Left ventricle myocardium inferior (tissue), 1 donor: ENCODE measurements at places on chromosomes 3 and 15.
A peak's percentile ranks its signal among the peaks of the same experiment; 100 is the strongest.

GRCh38 chr3:16502347-16502908 is 11.1 kb downstream of the RFTN1 start:
- DNase-seq: no peak

DNA sequence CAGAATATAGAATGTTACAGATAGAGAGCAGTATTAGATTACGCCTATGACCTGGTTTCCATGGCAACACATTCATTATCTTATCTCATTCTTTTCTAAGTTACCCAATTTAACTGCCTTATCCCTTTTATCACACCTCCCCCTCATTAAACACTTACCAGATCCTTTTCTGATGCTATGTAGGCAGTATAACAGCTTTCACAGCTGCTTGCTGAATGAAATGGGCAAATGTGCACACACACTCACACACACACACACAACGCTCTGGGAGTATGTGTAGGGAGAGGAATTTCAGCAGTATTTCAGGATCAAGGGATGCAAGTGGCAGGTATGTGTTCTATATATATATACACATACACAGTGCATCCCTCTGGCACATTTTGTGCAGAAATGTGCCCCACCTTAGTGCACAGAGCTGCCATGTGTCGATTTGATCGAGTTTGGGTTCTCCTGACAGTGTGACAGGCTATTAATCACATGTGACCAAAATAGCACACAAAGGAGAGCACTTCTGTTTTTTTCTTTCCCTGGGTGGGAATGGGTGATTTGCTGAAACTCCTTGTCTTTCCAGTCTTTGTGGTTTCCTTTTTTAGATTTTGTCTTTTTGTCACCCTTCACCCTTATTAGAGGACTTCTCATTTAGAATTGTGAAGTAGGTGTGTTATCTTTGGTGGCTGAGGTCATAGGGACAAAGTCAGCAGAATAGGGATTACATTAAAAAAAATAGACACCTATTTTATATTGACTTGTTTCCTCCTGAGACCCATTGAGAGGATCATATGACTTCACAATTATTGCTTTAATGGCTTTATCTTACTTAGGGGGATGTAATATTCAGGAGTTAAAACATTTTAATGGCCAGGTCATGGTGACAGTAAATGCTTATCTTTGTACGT is 553.7 kb downstream of the PDCD6IP start:
- DNase-seq: no peak

GRCh38 chr3:182041668-182042291 is 330.1 kb downstream of the SOX2 start:
- no peak for DNase-seq

- no peak for DNase-seq
Observed at GRCh38 chr3:195771646-195772300, 40.0 kb downstream of the MUC4 start.

- no peak for DNase-seq
Observed at GRCh38 chr15:100061944-100062343, 279.8 kb downstream of the ADAMTS17 start.

DNA sequence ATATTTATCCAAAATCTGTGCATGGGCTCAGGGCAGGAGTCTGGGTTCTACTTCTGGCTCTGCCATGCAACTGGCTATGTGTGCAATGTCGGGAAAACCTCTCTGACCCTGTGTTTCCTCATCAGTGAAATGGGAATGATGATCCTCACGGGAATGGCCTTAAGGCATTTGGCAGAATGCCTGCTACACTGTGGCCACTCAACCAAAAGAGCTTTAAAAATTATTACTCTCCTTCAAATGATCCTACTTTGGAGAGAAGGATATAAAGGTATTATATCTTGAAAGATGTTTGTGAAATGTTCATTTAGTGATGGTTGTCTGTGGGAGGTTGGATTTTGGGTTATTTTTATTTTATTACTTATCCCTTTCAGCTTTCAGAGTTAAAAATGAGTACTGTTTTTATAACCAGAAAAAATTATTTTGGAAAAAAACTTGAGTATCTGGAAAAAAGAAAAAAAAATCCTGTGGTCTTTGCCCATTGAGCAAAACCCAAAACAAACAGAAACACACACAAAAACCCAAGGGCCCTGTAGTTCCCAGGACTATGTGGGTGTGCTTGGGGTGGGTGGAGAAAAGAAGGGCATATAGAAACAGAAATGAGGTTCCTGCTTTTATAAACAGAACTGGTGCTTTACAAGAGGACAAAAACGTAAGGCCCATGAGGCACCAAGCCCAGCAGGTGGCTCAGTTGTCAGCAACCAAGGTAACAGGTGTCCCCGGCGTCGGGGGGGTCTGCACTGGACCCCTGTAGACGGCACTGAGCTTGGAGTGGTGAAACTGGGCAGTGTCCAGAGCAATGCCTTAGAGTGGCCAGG is 22.0 kb downstream of the RGMA start:
- no peak for DNase-seq

DNA sequence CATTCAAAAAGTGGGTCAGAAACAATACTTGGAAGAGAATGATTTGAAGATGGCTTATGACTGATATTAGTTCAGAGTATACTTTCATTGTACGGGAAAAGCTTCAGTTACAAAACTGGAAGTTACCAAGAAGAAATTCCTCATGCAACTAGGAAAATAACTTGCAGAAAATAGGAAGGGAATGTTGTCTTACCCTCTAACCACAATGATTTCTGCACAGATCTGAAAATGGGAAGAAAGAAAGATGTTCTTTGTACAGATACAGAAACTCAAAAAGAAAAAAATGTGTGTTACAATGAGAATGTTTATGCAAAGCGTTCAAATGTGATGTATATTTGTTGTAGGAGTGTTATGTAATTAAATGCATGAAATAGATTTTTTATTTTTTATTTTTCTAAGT is 3.7 kb downstream of the ZNF280D start:
- no peak for DNase-seq

- no peak for DNase-seq
Observed at GRCh38 chr3:154656486-154656885, 226.5 kb upstream of the GPR149 start.

DNA sequence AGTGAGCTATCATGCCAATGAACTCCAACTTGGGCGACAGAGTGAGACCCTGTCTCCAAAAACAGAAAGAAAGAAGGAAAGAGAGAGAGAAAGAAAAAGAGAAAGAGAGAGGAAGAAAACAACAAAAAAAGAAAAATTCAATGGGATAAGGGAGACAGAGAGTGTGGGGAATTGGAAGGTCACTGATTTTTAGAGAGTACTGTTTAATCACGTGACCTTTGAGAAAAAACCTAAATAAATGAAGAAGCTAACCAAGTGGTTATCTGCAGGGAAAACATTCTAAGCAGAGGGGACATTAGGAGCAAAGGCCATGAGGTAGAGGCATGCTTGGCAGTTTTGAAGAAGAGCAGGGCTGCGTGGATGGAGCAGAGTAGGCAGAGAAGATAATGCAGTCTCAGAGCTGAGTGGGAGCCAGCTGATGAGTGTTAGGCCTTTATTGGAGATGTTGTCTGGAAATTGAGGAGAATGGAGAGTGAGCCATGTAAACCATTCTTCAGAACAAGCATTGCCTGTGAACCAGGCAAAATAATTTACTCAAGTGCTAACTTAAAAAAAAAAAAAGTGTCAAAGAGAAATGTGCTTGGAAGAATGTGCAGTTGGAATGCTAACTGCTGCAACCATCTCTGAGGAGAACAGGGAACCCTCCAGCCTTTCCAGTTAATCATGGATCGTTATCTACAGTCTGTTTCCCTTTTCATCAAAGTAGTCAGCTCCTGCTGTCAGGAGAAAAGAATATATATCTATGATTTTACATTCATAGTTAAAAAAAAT is 377.3 kb upstream of the SEMA6D start:
- no peak for DNase-seq

GRCh38 chr15:73897441-73898261 is 24.3 kb downstream of the TBC1D21 start:
- DNase-seq: peak; percentile 63

DNA sequence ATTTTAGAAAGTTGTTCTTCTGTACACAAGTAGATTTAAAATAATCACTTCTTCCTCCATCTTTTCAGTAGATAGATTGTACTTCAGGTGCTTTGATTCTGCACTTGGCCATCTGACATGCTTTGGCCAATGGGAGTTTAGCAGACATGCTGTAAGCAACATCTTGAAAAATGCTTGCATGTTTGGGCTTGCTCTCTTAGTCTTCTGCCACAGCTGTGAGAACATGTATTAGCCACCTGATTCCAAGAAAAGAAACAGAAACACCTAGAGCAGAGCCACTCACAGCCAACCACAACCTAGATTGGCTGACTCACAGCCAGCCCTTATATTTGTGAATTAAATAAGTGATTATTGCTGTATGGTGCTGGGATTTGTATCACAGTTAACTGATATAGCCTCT is 70.2 kb upstream of the GADL1 start:
- no peak for DNase-seq

- DNase-seq: no peak
Observed at GRCh38 chr3:63344661-63345060, 66.6 kb downstream of the SYNPR start.

GRCh38 chr3:148599481-148599880 is 98.2 kb upstream of the AGTR1 start:
- DNase-seq: no peak

DNA sequence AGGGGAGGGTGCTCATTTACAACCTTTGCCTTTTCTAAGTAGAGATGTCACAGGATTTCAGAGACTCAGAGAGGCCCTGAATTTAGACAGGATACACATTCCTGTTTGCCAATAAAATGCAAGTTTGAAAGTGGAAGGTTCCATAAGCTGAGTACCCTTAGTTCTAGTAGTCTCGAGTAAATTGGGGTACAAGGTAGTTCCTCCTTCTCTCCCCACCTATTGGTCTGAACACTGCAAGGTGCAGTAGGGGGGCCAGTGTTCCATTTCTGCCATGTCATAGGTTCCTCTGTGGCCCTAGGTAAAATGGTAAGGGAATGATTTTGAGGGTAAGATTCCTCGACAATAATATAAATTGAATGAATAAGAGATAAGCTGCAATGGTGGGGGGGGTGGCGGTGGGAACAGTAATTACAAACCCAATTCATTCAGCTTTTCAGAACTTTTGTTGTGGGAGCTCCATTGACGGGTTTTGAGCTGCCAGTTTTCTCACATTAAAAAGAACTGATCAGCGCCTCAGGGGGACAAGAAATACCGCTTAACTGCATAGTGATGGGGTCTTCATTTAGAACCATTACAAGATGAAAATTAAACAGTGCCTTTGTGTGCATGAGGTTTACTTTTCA is 5.9 kb downstream of the SOX2 start:
- DNase-seq: no peak

DNA sequence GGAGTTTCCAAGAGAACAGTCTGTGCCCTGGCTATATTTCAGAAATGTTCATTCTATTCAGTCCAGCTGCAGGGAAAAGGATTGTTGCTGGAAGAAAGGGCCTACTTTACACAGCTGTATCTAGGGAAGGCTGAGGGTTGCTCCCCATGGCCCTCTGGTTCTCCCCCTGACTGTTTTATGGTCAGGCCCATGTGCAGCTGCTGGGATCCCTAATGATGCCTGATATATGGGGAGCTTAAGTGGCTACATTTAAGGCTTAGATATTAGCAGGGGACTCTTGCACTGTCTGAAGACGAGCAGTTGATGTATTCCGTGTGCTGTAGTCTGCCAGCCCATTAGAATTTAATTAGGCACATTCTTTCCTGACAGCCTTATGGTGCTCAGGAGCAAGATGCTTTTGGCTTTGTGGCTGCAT is 72.0 kb downstream of the FAM43A start:
- DNase-seq: no peak

- no peak for DNase-seq
Observed at GRCh38 chr3:192026661-192027060, 565.7 kb downstream of the PYDC2 start.

- DNase-seq: no peak
Observed at GRCh38 chr3:43512754-43513404, 108.9 kb downstream of the ANO10 start.

- DNase-seq: no peak
Observed at GRCh38 chr3:112675943-112676535, 35.1 kb upstream of the CCDC80 start.

DNA sequence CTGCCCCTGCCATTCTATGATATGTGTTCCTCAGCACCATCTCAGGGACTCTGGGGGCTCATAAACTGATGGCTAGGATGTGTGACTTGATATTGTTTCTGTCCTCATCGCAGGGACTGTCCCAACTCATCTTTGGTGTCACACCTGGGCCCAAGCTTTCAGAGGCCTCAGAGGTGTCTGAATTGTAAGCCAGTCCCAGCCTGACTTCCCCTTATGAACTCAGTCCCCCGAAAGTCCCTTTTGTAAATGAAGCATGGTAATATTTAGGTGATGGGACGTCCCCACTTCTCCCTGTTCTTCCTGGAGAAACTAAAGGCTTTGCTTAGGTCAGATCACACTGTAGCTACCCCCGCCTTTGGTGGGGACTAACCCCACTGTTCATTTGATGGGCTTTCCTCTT is 142.4 kb upstream of the TLE3 start:
- no peak for DNase-seq

GRCh38 chr15:70920981-70921696 is 28.5 kb downstream of the LRRC49 start:
- DNase-seq: no peak

DNA sequence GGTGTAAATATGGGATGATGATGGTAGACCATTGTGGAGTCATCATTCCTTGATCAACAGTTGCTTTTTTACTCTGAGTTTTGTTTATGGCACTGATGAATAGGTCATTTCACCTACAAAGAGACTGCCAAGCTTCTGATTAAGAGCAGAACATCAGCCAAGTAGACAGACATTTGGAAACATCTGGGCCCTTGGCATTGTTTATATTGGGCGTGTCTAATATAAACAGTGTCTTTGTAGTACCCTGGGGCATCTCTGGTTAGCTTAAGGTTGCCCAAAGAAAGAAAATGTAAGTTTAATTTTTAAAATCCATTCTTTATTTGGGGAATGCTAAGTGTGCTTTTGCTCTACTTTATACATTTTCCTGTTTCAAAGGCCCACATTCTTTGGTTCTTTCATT is 377.0 kb downstream of the FEZF2 start:
- DNase-seq: no peak

DNA sequence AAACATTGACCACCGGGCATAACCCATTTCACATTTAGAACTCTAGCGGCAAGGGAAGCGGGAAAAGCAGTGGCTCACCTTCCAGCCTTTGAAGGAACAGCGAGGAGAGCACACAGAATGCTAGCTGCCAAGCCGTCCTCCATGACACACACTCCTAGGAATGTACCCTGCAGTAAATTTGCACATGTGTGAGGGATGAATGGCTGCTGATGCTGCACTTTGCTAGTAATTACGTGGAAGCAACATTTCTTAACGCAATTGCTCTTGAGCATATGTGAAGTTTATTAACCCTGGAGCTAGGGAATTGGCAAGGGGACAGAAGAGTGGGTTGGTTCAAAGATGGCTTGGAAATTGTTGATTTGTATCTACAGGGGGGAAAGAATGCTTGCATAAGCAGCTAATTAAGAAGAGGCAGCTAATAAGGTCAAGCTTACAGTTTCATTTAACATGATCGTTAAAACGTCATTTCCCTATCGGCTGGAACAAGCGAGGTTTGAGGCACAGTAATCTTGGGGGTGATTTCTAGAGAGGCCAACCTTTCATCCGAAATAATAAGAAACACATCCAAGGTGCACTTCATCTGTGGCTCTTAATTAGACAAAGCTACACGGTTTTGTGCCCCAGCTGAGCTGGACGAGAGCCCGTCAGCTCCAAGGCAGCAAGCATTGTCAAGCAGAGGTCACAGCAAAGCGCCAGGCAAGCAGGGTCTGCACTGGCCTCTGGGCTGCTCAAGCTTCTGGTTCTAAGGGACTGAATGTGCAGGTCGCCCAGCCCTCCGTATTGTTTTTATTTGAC is 123.4 kb downstream of the CHSY1 start:
- DNase-seq: no peak

- no peak for DNase-seq
Observed at GRCh38 chr15:38192496-38192895, 60.1 kb upstream of the SPRED1 start.

- no peak for DNase-seq
Observed at GRCh38 chr3:193301433-193301832, 60.4 kb downstream of the PLAAT1 start.
